ENCODE measurements at places on chromosomes 4 and X. TPM values are rescaled to one million over a fixed set of nuclear protein-coding genes. Genes with fewer than 3 reads are reported as not detected.
A peak's percentile ranks its signal among the peaks of the same experiment; 100 is the strongest.

DNA sequence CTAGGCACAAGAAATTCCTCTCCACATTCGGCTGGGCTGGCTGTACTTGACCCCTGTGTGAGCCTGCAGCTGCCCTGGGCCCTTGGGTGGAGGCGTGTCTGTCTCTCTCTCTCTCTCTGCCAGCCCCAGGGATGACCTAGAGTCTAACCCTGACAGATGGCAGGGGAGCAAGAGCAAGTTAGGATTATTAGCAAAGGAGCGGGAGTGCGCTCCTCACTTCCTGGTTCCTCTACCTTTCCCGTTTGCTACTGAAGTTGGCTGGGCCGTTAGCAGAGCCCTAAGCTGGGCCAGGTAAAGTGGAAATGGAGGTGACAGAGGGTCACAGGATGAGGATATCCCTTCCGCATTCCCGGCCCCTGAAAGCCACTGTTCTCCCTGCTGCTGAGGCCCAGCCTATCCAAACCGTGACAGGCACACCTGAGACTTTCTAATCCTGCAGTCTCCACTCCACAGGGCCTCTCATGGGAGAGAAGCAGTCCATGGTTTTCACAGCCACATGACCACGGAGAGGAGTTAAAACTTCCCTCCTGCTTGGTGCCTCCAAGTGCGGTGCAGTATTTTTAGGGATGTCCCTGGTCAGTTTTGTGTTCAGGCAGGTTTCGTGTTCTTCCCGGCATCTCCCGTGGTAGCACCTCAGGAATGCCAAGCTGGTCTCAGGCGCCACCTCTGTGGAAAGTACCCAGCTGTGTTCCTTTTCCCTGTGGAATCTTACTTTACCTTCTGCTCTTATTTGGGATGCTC lies 79.3 kb downstream of the CLDN22 start:
- DNase-seq: no peak

GRCh38 chr4:37528166-37528885 lies 157.8 kb downstream of the RELL1 start:
- no peak for DNase-seq

GRCh38 chr4:154349829-154350228 lies 141.8 kb downstream of the DCHS2 start:
- no peak for DNase-seq

GRCh38 chr4:149347139-149347538 lies 468.5 kb downstream of the IQCM start:
- DNase-seq: no peak

CXCL13 gene
- not detected for total RNA-seq

MAGEA2 gene
- not detected for total RNA-seq

ARSH gene
- total RNA-seq: not detected

ANKRD50 gene
- total RNA-seq: 20.6 TPM

PCDH10 gene
- 6.9 TPM for total RNA-seq

- no peak for DNase-seq
Measured at GRCh38 chr4:78671903-78672815, 104.0 kb upstream of the BMP2K start.

SMIM10 gene
- total RNA-seq: 13.8 TPM

SOX3 gene
- total RNA-seq: not detected

GRCh38 chr4:128582427-128582870 lies 227.1 kb upstream of the JADE1 start:
- no peak for DNase-seq

DNA sequence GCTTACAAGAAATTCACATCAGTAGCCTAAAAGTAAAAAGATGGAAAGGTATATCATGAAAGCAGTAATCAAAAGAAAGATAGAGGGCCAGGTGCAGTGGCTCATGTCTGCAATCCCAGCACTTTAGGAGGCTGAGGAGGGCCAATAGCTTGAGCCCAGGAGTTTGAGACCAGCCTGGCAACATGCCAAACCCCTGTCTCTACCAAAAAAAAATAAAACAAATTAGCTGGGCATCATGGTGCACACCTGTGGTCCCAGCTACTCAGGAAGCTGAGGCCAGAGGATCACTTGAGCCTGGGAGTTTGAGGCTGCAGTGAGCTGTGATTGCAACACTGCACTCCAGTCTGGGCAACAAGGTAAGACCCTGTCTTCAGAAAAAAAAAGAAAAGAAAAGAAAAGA lies 55.5 kb downstream of the GSPT2 start:
- no peak for DNase-seq

VEGFC gene
- 14.2 TPM for total RNA-seq

DNA sequence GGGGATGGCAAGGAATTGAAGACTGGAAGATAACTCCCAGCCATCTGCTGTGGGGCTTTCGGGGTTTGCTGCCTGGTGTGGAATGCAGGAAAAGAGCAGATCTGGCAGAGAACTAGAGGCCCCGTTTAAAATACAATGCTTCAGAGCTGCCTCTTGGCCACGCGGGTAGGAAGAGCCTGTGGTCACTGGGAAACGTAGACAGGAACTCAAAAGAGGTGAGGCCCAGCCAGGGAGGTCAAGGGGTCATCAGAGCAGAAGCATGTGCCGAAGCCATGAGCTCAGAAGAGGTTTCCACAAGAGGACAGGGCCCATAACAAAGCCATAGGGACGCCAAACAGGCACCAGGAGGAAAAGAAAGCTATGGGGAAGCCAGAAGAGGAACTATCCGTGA lies 14.5 kb upstream of the STS start:
- DNase-seq: no peak

GCNA gene
- 9.1 TPM for total RNA-seq

GRCh38 chr4:2332201-2332975 lies 70.5 kb upstream of the MXD4 start:
- DNase-seq: peak; percentile 67

DNA sequence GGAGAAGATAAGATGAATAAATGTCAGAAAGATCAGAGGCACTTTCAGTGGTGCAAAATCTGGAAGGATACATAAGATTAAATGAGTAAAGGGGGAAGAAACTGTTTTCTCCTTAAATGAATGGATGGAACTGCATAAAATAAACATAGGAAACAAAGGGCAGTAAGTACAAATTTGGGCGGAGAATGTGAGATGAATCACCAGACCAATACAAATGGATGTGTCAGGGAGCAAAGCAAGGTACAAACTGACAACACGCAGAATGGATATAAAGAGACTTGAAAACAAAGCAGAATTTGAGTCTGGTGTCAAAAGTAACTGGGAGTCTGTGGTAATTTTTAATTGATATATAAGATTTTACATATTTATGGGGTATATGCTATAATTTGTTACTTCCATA lies 175.3 kb upstream of the PCDH18 start:
- no peak for DNase-seq

DNA sequence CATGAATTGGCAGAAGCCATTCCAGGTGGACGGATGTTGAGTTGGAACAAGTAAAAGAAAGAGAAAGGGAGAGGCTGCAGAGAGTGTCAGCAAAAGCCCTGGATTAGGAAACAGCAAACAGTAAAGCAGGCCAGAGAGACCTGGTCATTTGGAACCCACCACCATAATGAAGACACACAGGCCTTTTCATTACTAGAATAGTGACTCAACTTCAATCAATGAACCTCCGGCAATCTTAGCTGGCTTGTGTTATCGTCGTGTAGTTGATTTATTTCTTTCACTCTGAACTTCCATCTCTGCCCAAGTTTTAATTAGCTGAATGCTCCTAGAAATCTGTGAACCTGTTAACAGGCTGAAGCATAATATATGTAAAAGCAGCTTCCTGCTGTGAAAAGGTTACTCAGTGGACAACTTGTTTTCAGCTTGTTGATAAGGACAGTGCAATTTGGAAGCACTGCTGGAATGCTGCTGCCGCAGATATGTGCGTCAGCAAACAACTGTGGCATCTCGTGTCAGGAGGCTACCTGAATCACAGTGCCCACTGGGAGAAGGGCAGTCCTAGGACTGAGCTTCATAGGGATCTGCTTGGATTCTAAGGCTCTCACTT lies 68.8 kb downstream of the SPANXN4 start:
- DNase-seq: no peak

HMGB3 gene
- total RNA-seq: 1.7 TPM

- DNase-seq: no peak
Measured at GRCh38 chr4:141771889-141772830, 135.8 kb downstream of the IL15 start.

DNA sequence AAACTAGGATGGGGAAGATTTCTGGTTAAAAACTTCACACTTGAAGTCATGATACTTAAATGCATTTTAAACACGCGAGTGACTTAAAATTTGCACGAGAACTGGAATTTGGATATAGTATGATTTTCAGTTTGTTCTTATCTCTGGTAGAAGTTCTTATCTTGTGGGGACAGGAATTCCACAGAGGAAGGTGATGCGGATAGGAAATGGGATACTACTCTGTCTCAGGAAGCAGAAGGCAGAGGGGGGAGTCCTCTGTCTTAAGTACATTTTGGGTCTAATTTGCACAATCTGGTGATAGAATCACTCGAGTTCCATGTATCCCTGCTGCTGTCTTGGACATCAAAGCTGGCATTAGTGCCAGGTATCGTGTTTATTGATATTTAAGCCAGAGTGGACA lies 53.3 kb downstream of the TLL1 start:
- DNase-seq: no peak

GRCh38 chr4:29310252-29310651 lies 1409.9 kb upstream of the PCDH7 start:
- DNase-seq: no peak

GRCh38 chr4:83860200-83860599 lies 324.3 kb downstream of the GPAT3 start:
- DNase-seq: no peak

DNA sequence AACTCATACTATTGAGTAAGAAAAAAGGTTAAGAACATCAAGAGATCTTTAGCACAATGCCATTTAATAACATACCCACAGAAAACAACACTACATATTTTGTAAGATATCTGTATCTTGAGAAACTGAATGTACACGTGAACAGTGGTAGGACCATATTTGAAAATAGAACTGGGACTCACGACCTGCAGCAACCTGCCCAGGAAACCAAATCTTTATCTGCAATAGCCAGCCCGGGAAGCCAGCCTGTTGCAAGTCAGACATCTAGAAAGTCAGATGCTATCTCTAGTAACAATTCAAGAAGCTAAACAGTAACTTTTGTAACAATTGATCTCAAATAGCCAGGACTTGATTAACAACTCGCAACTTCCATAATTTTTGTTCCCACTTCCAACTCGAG lies 52.6 kb upstream of the SOD3 start:
- no peak for DNase-seq

ADH4 gene
- 10.8 TPM for total RNA-seq

GRCh38 chr4:8163436-8164193 lies 5.0 kb upstream of the ABLIM2 start:
- DNase-seq: no peak

GRCh38 chrX:132821974-132822633 lies 136.3 kb downstream of the HS6ST2 start:
- DNase-seq: no peak

DNA sequence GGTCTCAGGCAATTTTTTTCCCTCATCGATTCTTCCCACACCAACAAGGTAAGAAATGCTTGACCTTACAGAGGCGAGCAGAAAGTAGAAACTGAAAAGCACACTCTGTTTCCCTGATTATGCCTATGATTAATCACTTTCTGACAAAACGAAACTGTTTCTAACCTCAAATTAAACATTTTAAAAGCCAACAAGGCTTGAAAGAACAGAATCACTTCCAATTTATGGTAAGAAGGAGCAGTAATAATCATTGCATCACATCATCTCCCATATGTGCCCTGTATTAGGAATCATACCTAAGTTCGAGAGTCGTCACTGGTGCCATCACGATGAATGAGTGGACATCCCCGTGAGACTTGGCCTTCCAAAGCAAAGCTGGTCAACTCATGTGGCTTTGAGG lies 12.5 kb upstream of the CXCL13 start:
- DNase-seq: no peak

ZNF182 gene
- total RNA-seq: 4.2 TPM

DNA sequence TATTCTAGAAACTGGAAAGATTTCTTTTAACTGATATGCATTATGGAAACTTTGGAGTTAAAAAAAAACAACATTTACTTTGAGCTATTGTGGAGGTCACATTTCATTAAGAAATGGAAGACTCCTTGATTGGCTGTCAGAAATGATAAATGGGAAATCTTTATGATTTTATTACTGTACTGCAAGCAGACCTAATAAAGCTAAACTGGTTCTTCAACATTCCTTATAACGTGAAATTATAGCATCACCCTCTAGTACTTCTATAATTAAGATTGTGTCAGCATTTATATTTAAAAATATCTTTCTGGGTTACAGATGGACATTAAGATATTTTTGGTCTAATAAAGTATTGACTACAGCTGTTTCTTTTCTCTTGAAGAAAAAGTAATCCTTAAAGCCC lies 213.8 kb upstream of the PACRGL start:
- DNase-seq: no peak

DNA sequence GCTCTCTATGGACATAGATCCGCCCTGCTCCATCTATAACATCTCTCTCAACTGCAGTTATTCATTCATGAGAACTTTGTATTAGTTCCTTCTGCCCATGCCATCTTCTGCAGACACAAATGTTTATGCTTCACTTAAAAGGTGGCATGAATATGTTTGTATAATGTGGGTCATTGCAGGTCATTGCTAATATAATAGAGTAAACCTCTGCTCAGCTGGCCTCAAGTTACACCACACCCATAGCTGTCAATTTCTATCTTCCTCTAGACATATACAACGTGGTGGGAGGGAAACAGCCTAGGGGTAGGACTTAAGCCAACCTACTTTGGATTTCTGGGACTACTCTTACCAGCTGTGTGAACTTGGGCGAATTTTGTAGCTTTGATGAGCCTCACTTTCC lies 129.8 kb downstream of the ATXN3L start:
- no peak for DNase-seq

CTAG1B gene
- not detected for total RNA-seq

DNA sequence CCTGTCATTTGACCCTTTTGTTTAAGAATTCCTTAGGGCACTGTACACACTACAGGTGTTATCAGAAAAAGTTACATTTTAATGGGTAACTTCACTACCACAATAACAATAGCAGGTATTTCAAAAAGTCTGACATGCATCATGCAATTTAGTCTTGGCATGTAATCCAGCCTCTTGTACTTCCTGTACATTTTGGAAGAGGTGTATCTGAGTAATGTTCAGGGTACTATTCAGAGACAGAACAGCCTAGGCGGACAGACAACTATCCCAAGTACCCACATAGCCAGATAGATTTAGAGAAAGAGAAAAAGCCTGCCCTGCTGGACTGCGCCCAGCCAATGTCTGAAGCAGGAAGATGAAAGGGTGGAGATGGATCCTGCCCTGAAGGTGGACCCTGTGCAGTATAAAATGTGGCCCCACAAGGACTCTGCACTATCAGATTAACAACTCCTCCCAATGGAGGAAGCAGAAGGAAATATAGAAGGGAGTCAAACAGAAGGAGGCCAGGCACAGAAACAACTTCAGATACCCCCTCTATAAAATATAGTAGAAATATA lies 8.5 kb downstream of the UGT2B7 start:
- DNase-seq: no peak
